ENCODE measurements at places on chromosomes 16 and 17.

- peak; percentile 90 for ATAC-seq
- peak overlapping the region; percentile 32 for H3K4me3 ChIP-seq
- H3K27ac ChIP-seq, result peak overlapping the region; percentile 79
These were observed 47.6 kb downstream of the IL21R start for GRCh38 chr16:27449434-27450195.

GRCh38 chr16:49333259-49333597 is 40.4 kb upstream of the C16orf78 start:
- H3K27me3 ChIP-seq, result peaks cover 22% of the 10 kb centered on the region
- H3K4me3 ChIP-seq, result no peak overlapping the region
- no peak overlapping the region for H3K27ac ChIP-seq
- no peaks in the 10 kb centered on the region for H3K36me3 ChIP-seq
- ATAC-seq, result peak; percentile 11

DNA sequence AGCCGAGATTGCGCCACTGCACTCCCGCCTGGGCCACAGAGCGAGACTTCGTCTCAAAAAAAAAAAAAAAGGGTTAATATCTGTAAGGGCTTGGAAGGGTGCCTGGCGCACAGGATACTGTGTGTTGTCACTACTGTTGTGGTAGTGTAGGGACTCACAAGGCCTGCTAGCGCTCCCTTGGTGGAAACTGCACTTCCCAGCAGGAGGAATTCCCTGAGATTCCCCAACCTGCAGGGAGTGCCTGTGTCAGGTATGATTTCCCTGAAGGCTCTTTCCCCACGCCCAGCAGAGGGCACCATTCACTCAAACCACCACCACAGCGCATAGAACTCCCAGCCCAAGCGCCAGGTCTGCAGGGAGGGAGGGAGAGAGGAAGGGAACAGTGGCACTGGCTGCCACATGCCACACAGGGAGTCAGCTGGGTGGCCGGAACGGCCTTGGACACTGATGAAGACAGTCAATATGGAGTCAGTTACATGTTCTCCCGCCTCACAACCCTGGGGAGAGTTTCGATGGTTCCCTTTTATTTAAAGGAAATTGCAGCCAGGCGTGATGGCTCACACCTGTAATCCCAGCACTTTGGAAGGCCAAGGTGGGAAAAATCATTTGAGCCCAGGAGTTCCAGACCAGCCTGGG is 32.7 kb upstream of the CDH1 start:
- H3K4me3 ChIP-seq, result no peak overlapping the region
- H3K27ac ChIP-seq, result peak overlapping the region; percentile 53
- H3K27me3 ChIP-seq, result peaks cover 18% of the 10 kb centered on the region

GRCh38 chr16:81645266-81645694 is 133.8 kb upstream of the PLCG2 start:
- no peak for ATAC-seq
- H3K36me3 ChIP-seq, result peaks cover 17% of the 10 kb centered on the region
- peaks cover 28% of the 10 kb centered on the region for H3K4me1 ChIP-seq
- H3K27me3 ChIP-seq, result no peaks in the 10 kb centered on the region
- no peak overlapping the region for H3K27ac ChIP-seq
- H3K4me3 ChIP-seq, result no peak overlapping the region

GRCh38 chr17:5804251-5804650 is 219.9 kb upstream of the NLRP1 start:
- no peaks in the 10 kb centered on the region for H3K4me1 ChIP-seq
- no peak for ATAC-seq
- no peak overlapping the region for H3K4me3 ChIP-seq
- H3K27ac ChIP-seq, result no peak overlapping the region
- peaks cover 58% of the 10 kb centered on the region for H3K27me3 ChIP-seq

- no peak overlapping the region for H3K4me3 ChIP-seq
- no peak for ATAC-seq
- no peaks in the 10 kb centered on the region for H3K27me3 ChIP-seq
- no peaks in the 10 kb centered on the region for H3K4me1 ChIP-seq
- no peak overlapping the region for H3K27ac ChIP-seq
These were observed 44.1 kb downstream of the MRC2 start for GRCh38 chr17:62671553-62671952.

DNA sequence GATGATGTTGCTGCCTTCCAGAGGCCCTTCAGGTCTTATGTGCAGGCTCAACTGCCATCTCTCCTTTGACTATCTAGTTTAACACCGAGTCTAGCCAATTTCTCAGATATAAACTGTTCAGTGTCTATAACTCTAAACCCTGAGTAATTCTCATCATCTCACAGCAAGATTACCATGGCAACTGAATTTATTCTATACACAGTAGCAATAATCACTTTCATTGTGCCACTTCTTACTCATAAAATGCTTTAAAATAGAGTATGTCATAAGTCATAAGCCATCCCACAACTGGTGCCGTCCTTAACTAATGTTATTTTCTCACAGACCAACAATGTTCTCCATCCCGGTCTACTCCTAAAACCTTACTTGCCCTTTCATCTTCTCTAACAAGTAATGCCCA is 45.0 kb downstream of the SYNRG start:
- H3K27me3 ChIP-seq, result no peaks in the 10 kb centered on the region
- H3K4me3 ChIP-seq, result no peak overlapping the region
- H3K4me1 ChIP-seq, result no peaks in the 10 kb centered on the region
- H3K27ac ChIP-seq, result no peak overlapping the region

DNA sequence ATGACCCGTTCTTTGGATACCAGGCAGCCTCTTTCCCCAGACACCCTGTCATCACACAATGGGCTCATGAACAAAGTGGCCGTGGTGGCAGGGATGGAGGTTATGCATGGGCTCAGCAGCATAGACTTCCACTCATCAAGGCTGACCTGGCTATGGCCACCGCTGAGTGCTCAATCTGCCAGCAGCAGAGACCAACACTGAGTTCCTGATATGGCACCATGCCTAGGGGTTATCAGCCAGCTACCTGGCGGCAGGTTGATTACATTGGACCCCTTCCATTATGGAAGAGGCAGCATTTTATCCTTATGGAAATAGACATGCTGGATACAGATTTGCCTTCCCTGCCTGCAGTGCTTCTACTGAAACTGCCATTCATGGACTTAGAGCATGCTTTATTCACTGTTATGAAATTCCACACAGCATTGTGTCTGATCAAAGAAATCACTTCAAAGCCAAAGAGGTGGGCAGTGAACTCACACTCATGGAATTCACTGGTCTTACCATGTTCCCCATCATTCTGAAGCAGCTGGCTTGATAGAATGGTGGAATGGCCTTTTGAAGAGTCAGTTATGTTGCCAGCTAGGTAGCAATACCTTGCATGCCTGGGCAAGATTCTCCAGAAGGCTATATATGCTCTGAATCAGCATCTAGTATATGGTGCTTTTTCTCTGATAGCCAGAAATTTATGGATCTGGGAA is 160.6 kb downstream of the PRKCB start:
- no peak for ATAC-seq
- peak overlapping the region; percentile 46 for H3K27ac ChIP-seq
- peaks cover 40% of the 10 kb centered on the region for H3K4me1 ChIP-seq
- H3K36me3 ChIP-seq, result peaks cover 53% of the 10 kb centered on the region
- H3K4me3 ChIP-seq, result no peak overlapping the region
- no peaks in the 10 kb centered on the region for H3K27me3 ChIP-seq

DNA sequence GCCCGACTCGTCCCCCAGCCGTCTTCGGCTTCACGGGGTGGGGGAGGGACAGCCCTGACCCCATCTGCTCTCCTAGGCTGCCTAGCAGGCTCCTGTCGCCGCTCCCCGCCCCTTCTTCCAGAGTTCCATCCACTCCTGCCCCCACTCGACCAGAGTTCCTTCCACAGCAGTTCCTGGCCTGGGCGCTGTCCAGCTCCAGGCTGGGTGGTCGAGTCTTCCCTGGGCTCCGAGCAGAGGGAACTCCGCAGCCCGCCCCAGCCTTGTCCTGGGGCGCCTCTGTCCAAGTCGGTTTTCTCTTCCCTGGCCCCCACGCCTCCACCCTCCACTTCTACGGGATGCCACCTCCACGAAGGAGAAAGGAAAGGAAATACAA is 1.4 kb downstream of the PYY start:
- H3K27me3 ChIP-seq, result peaks cover 86% of the 10 kb centered on the region
- H3K4me1 ChIP-seq, result peaks cover 9% of the 10 kb centered on the region
- no peak overlapping the region for H3K27ac ChIP-seq
- no peak for ATAC-seq
- H3K36me3 ChIP-seq, result no peaks in the 10 kb centered on the region

- peak overlapping the region; percentile 46 for H3K4me3 ChIP-seq
- peak overlapping the region; percentile 98 for H3K27ac ChIP-seq
- peaks cover 25% of the 10 kb centered on the region for H3K36me3 ChIP-seq
These were observed 21.1 kb downstream of the STH start for GRCh38 chr17:46020023-46020761.

DNA sequence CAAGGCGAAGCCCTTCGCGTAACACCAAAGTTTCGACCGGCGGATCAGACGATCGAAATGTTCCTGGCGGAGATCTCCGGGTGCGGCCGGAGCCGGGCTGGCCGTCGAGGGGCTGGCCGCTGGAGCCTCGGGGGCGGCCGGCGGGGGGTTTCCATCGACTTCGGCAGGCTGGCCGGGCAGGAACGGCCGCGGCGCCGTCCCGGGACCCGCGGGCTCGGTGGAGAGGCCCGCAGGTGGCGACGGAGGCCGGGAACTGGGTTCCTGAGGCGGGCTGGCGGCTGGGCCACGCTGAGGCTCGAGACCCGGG is 1.1 kb downstream of the EPOP start:
- no peak for ATAC-seq
- peak overlapping the region; percentile 68 for H3K4me3 ChIP-seq
- peaks cover 43% of the 10 kb centered on the region for H3K27me3 ChIP-seq

DNA sequence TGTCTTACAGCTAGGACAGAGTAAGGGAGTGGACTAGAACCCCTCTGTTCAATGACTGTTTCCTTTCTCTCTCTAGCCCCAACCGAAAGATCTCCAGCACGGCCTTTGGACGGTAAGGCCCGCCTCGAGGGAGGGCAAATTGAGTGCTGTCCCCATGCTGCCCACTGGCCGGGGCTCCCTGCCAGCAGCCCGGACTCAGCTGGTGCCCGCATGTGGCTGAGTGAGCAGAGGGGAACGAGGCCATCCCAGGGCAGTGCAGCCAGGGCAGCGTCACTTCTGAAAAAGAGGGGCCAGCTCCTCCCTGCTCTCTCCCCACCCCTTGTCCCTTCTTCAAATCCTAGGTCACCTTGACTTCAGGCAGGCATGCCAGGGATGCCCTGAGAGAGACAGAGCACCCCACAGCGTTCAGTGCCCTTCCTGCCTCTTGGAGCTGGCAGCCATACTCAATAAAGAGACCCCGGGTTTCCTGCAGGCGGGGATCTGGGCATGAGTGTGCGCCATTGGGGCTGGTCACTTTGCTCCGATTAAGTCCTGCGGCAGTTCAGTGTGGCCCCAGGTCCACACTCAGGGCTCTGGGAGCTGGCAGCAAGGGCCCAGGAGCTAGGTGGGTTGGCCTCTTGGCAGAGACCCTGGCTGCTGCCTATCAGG is 130.9 kb downstream of the RAB11FIP4 start:
- H3K27ac ChIP-seq, result no peak overlapping the region
- H3K27me3 ChIP-seq, result no peaks in the 10 kb centered on the region
- H3K4me3 ChIP-seq, result no peak overlapping the region
- ATAC-seq, result no peak
- H3K36me3 ChIP-seq, result peaks cover 55% of the 10 kb centered on the region
- peaks cover 9% of the 10 kb centered on the region for H3K4me1 ChIP-seq

DNA sequence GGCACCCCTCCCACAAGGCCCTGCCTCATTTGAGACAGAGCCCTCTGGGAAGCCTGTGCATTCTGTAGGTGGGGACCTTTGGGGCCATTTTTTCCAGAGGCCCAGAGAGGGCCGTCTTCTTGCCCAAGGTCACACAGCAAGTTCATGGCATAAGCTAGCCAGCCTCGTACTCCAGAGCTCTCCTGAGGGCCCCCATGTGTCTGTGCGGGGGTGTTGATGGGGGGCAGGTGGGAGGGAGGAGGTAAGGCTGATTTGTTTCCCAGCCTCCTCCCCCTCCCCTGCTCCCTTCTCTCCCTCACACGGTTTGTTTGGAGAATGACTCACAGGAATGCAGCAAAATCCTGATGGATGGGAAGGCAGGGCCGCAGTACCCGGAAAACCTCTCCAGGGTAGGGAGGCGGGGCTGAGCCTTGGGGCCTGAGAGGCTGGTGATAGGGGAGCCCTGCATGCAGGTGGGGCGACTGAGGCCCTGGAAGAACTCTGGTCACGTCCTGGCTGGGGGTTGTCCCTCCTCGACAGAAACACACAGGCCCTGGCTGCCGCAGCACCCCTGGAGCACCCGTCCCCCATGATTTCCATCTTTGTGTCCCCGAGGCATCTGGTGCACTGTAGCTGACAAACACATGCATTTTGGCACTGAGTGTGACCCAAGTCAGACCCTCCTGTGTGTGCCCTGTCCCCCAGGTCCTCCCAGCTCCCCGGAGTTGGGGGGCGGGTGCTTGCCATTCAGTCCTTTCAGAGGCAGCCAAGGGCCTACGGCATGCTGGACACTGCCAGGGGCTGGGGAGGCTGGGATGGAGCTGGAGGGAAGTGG is 29.7 kb downstream of the RAI1 start:
- peaks cover 40% of the 10 kb centered on the region for H3K4me1 ChIP-seq
- H3K4me3 ChIP-seq, result no peak overlapping the region
- ATAC-seq, result no peak
- H3K27me3 ChIP-seq, result no peaks in the 10 kb centered on the region
- no peak overlapping the region for H3K27ac ChIP-seq
- H3K36me3 ChIP-seq, result peaks cover 9% of the 10 kb centered on the region

DNA sequence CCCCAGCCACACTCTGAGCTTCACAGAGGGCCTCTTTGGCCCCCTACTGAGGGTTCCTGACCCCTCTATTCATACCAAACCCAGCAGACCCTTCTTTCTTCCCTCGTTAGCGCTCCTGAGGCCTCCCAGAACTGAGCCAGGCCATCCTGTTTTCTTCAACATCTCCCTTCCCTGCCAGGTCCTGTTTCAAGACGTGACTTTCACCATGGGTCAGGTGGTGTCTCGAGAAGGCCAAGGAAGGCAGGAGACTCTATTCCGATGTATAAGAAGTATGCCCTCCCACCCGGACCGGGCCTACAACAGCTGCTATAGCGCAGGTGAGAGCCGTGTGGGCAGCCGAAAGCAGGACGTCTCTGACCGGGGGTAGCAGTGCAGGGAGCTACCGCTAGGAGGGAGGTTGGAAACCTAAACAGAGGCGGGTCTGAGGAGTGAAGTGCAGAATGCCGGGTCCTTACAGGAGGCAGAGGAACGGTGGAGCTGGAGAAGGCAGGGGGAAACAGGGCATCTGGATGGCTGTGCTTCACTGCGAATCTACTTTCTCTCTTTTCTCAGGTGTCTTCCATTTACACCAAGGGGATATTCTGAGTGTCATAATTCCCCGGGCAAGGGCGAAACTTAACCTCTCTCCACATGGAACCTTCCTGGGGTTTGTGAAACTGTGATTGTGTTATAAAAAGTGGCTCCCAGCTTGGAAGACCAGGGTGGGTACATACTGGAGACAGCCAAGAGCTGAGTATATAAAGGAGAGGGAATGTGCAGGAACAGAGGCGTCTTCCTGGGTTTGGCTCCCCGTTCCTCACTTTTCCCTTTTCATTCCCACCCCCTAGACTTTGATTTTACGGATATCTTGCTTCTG is 1.3 kb upstream of the SENP3 start:
- peaks cover 19% of the 10 kb centered on the region for H3K36me3 ChIP-seq
- H3K27ac ChIP-seq, result peak overlapping the region; percentile 98
- H3K4me1 ChIP-seq, result peaks cover 74% of the 10 kb centered on the region
- H3K4me3 ChIP-seq, result peak overlapping the region; percentile 89
- H3K27me3 ChIP-seq, result no peaks in the 10 kb centered on the region
